ENCODE measurements at places on chromosomes 3 and 15.

DNA sequence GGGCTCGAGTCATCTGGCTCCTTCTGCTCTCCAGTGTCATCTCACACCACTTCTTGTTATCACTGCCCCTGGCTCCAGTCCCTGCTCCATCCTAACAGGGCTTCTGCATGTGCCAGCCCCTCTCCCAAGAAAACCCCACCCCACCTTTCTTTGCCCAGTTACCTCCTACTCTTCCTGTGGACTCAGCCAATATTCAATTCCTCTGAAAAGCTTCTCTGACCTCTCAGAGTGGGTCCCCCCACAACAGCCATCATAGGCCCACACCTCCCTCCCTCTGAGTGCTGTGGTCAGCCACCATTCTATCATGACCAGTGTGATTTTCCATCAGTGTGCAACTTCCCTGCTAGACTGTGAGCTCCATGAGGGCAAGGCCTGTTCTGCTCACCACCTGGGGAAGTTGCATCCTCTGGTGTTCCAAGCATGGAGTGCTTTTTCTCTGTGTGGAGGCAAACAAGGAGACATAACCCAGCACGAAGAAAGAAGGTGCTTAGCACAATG, 71.6 kb downstream of the ADCY5 start:
- no peak for DNase-seq

- no peak for DNase-seq
Observed at GRCh38 chr15:39282663-39283208, 298.1 kb upstream of the THBS1 start.

- DNase-seq = no peak
Observed at GRCh38 chr3:73401059-73401458, 223.7 kb downstream of the PDZRN3 start.

DNA sequence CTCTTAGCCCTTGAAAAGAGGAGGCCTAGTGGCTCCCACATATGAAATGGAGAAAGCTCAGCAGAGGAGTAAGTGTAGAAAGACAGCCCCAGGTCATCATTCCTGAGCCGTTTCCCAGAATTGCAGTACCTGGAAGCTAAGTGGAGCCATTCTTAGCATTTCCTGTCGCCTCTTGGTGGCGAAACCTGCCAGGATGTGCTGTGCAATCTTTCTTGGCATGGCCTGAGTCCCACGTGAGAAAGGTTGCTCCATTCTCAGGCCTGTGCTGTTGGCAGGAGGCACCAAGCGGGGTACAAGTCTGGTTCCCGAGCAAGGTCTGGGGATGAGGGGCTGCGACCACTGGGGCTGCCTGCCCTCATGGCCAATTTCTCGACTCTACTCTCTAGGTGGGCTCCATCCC, 207.2 kb upstream of the TPM1 start:
- DNase-seq = no peak

GRCh38 chr3:123760817-123761216, 123.3 kb downstream of the MYLK start:
- DNase-seq = no peak

GRCh38 chr3:87410110-87410509, 133.7 kb upstream of the POU1F1 start:
- DNase-seq = no peak

- peak; percentile 20 for DNase-seq
Observed at GRCh38 chr15:38398134-38398533, 55.8 kb upstream of the FAM98B start.

- DNase-seq = peak; percentile 30
Observed at GRCh38 chr15:73800662-73801345, 47.7 kb upstream of the INSYN1 start.

- peak; percentile 65 for DNase-seq
Observed at GRCh38 chr15:55257012-55257670, 32.5 kb downstream of the RAB27A start.

DNA sequence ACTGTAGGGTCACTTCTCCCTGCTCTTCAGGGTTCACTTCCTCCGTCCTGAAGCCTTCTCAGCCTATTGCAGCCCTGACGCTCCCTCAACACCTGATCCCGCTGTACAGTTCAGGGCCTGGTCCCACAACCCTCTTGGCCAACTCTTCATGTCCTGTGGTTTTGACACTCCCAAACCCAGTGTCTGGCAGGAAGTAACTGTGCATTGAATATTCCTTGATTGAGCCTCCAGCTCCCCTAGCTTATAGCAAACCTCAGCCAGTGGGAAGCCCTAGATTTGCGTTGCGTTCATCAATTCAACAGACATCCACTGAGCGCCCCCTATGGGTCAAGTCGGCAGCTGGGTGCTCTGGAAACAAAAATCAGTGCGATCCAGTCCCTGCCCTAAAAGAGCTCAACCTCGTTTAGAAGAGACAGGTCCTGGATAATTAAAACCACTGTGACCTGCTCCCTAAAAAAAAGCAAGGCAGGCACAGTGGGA, 13.5 kb downstream of the UBAP1L start:
- peak; percentile 51 for DNase-seq

DNA sequence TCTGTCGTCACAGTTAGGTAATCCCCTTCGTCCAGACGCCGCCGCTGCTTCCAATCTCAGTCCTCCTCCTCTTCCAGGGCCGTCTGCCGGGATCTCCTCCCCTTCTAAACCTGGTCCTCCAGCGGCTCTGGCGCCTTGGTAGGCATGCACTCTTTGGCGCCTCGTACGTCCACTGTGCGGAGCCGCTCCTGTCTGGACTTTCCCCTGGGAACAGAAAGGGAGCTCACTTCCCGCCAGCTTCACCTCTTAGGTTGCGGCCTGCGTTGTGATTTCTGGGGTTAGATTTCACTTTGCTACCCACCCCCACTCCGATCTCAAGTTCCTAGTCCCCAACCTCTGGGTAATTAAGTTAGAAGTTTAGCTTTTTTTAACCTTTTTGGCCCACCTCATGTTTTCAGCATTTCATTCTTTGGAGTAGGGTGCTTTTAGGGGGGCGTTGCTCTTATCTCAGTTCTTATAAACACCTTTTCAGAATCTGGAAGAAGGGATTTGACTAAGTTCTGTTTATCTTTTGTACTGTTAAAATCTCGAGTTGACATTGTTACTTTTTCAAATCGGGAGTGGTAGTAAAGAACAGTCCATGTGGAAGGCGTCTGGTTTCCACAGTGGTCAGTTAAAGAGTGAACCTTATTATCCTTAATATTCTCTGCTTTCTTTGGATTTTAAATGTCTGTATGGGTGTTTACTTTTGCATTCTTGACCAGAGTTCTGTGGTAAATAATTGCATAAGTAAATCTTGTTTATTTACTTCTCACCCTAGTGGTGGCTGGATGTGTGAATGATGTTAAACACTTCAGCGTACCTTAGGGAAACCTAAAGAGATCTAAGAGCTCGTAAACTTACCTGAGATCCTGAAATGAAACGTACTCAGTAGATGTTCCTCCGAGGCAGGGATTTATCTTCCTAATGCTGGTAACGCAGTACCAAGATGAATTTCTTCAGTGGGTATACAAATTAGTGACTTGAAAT, 611 bp downstream of the CTDSPL2 start:
- DNase-seq = peak; percentile 44

DNA sequence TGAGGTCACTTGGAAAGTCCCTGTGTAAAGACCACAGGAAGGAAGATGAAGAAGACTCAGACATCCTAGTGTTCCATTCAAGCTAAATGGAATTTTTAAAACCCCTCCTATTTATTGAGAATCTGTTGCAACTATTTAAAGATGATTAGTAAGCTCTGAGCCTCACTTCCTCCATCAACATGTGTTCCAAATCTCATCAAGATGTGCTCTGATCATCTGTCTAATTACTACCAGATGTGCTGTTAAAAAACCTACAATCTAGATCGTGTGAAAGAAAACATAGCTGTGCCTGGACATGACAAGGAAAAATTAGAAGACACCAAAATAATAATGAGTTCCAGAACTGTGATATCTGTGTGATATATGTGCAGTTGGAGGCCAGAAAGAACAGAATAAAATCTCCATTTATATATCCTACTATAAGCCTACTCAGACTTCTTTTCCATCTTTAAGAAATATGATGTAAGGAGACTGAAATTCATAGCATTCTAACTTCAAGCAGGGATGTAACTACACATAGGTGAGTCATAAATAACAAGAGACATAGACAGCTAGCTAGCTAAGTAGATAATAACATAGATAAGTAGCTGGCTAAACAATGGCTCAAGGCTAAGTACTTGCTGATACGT, 7.8 kb downstream of the XPC start:
- no peak for DNase-seq

- no peak for DNase-seq
Observed at GRCh38 chr3:54321520-54321919, 199.2 kb downstream of the CACNA2D3 start.

DNA sequence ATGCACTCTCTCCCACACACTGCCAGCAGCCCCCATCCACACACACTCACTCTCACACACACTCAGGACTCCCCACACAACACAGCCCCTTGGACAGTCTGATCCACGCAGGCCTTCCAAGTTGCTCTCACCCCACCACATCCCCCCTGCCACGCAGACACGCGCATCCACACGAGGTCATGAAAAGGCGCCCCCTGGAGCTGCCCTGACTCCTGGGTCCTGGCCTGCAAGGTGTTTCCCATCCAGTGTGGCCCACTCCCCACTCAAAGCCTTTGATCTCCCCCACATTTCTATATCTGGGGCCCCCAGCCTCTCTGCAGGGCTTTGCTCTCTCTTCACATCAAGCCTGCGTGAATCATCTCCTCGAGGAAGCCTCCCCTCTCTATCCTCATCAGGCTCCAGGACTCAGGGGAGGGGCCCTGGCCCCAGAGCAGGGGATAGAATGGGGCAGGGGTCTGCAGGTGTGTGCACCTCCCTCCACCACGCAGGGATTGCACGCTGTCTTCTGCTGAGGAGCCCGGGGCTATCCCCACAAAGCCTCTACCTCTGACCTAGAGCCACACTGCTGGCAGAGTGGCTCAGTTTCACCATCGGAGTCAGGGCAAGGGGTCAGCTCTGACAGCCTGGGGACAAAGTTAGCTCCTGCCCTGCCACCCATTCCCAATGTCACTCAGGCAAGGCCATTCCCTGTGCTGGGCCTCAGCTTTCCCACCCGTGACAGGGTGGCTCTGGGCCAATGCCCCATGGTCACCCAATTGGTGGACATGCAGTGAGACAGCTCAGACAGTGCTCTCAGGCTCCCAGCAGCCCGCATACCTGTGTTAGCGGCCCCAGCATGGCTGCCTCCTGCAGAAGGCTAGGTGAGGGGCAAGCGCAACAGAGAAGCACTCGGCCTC, 6.4 kb downstream of the MYL3 start:
- DNase-seq = no peak

DNA sequence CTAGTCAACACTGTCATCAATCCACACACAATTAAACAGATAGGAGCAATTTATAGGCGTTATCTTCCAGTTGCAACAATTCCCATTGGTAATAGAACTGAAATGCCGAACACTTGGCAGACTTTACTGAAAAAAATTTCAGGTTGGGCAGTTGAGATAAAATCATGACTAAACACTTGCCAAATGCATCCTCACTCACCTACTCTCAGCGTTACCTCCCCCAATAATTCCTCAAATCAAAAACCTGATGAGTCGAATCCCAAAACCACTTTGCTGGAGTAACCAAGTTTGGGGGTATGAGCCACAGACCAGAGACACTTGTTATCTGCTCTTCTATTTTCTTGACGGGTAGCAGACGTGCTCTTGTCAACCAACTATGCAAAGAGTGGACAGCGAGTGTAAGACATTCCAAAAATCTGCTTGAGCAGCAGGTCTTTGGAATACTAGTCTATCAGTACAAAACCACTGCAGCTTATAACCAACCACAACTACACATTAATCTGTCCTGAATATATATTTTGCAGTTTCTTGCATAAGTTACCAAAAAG, 30.3 kb downstream of the PPP1R2 start:
- no peak for DNase-seq

DNA sequence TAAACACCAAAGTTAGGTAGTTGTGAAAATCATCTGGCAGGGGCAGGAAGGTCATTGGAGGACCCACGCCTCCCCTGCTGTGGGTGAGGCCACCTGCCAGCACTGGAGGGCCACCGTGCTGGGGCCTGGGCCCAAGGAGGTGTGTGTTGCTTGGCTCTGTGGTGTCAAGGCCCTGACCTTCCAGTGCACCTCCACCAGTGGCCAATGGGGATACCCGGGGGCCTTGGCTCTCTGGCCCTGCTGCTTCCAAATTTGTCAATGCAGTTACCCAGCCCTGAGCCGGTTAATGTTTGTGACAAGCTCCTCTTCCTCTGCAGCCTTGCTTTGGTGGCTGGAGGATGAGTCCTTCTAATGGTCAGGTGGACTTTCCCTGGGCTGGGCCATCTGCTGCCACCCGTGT, 150.2 kb downstream of the KLF13 start:
- DNase-seq = no peak

DNA sequence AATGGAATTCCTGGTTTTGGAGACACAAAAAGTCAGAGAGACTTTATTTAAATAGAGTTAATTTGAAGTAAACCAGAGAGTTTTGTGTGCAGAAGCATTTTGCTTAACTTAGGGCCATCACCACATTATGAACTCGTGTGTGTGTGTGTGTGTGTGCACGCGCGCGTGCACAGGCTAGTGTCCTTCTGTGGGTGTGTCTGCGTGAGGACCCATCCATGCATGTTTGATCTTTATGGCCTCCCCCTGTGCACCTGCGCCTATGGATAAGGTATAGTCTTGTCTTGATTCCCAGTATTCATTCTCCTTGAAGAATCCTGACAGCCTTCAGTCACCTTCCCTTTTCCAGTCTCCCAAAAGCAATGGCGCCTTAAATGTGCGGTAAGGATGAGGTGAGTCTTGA, 26.0 kb downstream of the MUC20 start:
- DNase-seq = no peak

DNA sequence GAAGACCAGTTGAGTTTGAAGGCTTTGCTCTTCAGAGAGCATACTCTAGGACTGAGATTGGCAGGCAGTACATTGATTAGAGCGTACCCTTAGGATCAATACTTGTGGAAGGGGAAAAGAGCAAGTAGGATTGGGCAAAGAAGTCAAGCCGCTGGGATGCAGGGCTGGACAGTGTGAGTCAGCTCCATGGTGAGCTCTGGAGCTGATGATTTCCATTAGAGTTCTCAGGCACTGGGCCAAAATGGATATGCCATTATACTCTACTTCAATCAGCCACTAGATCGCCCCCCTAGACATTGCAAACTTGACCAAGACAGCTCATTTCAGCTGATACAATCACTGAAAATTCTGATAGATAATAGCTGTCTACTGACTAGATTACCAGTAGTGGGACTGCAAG, 432.7 kb upstream of the ALCAM start:
- DNase-seq = no peak

DNA sequence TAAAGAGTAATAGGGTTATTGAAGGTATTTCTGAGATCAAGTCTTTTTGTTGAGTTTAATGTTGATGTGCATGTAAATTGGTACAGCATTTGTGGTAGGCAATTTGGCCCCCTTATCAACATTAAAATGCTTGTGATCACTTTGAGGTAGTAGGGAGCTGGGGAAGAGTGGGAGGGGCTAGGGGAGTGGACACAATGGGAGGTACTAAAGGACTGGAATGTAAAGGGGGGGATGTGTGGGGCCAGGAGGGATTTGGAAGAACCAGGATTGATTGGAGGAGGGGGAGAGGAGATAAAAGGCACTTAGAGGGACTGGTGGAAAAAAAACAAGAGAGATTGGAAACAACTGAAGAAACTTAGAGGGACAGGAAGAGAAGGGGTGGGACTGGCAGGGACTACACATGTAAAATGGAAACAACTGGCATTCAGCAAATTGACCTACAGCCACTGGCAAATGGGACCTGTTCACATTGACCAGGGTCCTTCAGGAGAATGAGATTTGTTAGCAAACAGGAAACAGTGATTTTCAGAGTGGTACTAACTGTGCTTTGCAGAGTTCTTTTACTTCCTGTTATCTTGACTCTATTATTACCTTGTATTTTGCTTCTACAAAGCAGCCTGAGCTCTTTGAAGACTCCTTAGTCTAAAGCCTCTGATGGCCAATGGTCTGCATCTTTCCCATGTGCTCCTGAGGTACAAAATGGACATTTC, 47.8 kb upstream of the ZBTB38 start:
- no peak for DNase-seq

GRCh38 chr15:95556866-95557225, 773.7 kb upstream of the NR2F2 start:
- peak; percentile 33 for DNase-seq

Measured in prostate gland (tissue), 2 donors.